Stomach (tissue), 19 donors: ENCODE measurements at places on chromosomes 1 and 21. TPM values are rescaled to one million over a fixed set of nuclear protein-coding genes. Genes with fewer than 3 reads are reported as not detected.

GRCh38 chr1:44408212-44408582 lies 3.1 kb downstream of the RNF220 start:
- no peak for DNase-seq

The GSTM3 gene
- 142 TPM for total RNA-seq

The ADARB1 gene
- total RNA-seq, result 12.2 TPM

GRCh38 chr1:169044296-169044695 lies 62.2 kb upstream of the ATP1B1 start:
- no peak for DNase-seq

The KRTAP21-3 gene
- not detected for total RNA-seq

DNA sequence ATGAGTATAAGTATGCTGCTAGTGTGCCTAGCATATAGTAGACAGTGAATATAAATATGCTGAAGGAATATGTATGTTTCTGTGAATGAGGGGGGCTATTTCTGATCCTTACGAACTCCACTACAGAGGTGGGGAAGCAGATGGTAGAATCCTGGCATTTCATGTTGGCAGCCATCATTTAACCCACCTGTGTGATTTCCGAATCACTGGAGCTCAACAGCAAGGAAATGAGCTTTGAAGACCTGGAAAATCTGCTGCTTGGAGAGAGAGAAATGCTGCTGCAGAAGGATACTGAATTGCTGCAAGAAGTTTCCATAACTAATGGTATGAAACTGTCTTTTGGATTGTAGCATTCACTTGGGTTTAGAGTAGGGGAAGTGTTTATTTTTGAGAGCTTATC lies 83.5 kb downstream of the RABGAP1L start:
- no peak for DNase-seq

DNA sequence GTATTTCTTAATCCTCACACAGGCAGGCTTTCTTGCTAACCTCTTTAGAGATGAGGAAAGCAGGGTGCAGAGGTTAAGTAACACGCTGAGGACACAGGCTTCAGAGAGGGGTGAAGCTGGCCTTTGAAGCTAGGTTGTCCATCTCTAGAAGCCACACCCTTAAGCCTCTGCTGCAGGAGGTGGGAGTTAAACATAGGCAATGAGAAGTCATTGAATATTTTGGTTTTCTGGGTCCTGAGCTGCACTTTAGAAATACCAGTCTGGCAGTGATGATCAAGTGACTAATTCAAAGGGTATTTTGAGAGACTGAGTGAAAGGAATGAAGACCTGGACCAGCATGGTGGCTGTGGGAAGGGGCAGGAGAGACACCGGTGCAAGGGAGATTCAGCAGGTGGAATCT lies 9.9 kb downstream of the KCNJ15 start:
- no peak for DNase-seq

DNA sequence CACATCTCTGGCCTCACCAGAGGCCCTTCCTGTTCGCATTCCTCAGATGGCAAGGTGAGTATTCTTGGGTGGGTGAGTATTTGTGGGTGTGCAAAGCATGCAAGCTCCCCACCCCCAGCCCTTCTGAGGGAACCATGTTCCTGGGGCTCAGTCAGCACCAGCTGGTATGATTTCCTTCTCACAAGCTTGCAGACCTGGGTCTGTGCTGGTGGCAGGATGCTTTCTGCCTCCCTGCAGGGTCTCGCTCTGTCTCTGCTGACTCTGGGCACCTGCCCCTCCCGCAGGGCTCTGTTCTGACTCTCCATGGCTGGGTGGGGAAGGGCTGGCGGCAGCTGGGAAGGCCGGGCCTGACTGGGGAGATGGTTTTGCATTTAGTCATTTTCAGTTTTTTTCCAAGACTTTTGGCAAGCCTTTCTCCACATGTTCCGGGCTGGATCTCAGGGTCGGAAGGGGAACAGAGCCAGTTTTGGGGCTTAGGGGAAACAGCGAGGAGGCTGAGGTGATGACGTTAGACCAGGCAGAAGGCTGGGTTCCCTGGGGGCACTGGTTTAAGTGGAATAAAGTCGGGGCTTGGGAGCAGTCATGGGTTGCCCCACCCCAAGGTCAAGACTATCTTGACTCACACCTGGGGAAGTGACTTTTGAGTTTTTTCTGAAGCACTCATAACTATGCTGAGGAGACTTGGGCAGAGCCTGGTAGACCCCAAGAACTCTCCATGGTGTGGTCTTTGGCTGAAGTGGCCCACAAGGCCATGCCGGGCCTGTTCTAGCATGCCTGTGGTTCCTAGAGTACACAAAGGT lies 6.2 kb downstream of the RASSF5 start:
- DNase-seq, result no peak

The TMEM69 gene
- total RNA-seq, result not detected

GRCh38 chr1:100736746-100737145 lies 17.2 kb downstream of the VCAM1 start:
- DNase-seq, result no peak

The KLHL21 gene
- total RNA-seq, result 59.8 TPM

- no peak for DNase-seq
These were observed 4.7 kb downstream of the ARHGEF11 start for GRCh38 chr1:157040802-157041201.

DNA sequence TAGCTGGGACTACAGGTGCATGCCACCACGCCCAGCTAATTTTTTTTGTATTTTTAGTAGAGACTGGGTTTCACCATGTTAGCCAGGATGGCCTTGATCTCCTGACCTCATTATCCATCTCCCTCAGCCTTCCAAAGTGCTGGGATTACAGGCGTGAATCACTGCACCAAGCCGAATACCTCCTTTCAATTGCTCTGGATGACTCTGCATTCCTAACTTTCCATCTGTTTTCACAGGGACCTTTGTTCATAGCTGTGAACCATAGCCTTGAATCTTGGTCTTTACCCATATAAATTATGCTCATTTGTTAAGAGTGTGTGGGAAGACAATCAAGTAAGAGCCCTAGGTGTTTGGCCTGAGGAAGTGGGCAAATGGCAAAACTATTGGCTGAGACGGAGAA lies 422.7 kb downstream of the DISC1 start:
- DNase-seq, result no peak

The LCE2B gene
- not detected for total RNA-seq

The VAMP4 gene
- total RNA-seq, result 3.5 TPM

DNA sequence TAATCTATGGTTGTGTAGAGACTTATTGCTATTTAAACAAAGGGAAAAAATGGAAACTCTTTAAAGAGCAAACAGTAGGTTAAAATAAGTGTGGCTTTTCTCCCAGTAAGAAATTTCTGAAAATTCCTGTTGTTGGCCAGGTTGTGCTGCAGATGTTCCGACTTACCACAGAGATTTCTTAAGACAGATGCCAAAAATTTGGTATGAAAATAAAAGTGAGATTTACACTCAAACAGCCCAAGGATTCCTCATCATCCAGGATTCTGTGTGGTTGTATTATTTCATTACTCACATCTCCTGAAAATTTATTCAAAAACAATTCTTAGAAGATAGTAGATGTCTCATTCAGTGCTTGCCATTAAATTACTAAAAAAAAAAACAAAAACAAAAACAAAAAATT lies 296.7 kb upstream of the PTBP2 start:
- DNase-seq, result no peak
